ENCODE measurements at places on chromosomes 7 and 10.

GRCh38 chr7:126656165-126656564, 596.6 kb downstream of the GRM8 start:
- no peak for DNase-seq

DNA sequence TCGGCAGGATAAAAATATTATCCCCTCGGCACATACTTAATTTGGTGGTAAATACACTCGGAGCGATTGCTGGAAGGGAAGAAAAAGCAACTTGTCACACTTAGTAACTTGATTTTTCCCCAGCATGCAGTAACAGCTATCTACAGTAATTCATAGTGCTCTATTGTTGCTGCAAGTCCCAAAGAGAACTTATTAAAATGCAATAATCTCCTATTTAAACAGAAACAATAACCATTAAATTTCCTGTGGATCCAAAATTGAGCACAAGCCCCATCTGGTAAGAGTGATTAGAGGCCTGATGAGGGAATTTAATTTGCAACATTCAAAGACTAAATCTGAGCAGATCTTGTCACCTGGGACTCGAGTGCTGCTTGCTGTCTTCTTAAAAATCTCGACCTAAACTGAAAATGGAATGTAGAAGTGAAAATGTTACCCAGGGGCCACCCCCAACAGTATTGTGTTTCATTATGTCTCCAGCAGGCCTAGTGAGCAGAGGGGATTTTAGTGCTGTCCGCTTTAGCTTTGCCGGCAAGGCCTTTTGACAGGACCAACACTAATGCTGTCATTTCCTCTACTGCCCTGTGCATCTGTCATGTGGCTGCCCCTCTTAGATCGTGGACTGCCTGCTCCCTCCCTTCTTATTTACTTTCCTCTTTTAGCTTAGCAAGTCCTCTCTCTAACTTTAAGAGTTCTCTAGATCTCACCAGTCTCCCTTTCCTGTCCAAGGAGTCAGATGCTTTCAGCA, 639.7 kb downstream of the AUTS2 start:
- no peak for DNase-seq

- DNase-seq = no peak
These were observed 131.6 kb downstream of the ACTR3B start for GRCh38 chr7:152891160-152891621.

DNA sequence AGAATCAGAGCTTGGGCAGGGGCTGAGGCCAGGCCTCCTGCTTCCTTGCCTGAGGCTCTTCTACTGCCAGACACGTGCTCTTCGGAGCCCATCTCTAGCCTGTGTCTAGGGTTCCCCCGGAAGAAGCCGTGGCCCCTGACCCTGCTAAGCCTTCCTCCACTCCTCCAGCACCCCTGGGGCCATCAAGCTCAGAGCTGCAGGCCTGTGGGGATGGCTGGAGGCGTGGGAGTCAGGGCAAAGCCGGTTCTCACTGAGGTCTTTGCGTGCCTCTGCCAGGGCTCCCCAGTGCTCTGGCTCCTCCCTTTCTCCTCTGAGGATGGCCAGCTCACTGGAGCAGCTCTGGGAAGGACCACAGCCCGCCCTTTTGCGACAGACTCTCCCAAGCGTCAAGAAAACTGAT, 34.4 kb downstream of the GHRHR start:
- DNase-seq = no peak

GRCh38 chr10:130726996-130727725, 584.4 kb downstream of the TCERG1L start:
- no peak for DNase-seq

- no peak for DNase-seq
These were observed 911 bp upstream of the ZP3 start for GRCh38 chr7:76423666-76424412.

DNA sequence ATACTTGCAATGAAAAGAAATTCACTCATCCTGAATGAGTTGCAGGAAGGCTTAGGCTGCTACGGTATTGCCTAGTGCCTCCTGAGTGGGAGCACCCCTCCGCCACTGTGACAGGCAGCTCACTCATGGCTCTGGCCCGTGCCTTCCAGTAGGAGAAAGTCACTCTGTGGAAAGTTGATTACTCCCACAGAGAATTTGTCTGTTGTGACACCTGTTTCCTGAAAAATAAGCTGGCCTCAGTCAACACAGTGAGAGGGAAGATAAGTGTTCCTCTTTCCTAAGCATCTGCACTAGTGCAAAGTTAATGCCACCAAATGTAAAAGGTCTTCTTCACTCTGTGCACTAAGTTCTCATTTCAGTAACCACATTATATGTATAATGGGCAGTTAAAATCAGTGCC, 158.8 kb upstream of the INHBA start:
- no peak for DNase-seq

- DNase-seq = no peak
These were observed 371.9 kb downstream of the PHF14 start for GRCh38 chr7:11345621-11346020.

DNA sequence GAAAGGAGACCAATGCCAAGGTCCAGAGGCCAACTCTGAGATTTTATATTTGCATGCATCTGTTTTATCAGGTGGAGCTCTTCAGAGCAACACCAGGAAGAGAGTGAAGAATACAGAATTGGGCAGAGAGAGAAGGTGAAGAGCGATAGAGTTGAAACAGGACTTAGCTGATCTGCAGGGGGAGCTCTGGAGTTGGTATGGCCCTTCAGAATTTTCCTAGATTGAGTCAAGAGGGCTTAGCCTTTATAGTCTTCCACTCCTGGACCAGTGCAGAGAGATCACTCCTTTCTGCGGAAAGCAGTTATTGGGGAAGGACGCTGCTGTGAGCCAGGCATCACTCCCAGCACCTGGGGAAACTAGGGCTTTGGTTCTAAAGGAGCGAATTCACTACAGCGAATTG, 105.0 kb upstream of the DGKB start:
- no peak for DNase-seq

DNA sequence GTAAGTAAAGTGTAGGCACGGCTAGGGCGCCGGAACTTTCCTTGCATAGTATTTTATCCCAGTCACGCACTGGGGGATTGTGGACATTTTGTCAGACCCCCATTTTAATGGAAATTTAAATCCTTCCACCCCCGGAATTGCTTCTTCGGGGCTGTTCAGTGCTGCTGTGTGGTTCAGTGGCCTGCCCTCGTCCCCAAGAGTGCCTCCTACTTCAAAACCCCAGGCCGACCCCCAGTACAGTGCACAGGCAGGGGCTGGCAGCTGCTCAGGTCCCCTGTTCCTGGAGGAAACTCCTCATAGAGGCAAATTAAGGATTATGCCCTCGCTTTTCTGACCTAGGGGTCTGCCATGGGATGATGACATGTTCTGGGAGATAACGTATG, 94.5 kb downstream of the PTPRE start:
- no peak for DNase-seq

DNA sequence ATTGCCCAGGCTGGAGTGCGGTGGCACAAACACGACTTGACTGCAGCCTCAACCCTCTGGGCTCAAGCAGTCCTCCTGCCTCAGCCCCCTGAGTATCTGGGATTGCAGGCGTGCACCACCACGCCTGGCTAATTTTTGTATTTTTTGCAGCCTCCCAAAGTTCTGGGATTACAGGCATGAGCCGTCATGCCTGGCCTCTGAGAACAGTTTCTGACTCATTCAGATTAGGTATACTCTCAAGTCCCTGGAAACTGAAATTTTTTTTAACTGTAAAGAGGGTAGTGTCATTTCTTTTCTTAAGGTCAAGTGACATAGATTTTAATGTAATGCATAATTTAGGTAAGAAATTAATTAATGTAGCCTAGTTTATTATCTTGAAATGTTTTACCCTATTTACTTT, 104.7 kb downstream of the SEPTIN7 start:
- no peak for DNase-seq

GRCh38 chr10:44860811-44861736, 50.1 kb upstream of the TMEM72 start:
- DNase-seq = no peak

- no peak for DNase-seq
These were observed 150.4 kb downstream of the PRKG1 start for GRCh38 chr10:51224671-51225161.

- no peak for DNase-seq
These were observed 24.3 kb upstream of the VDAC2 start for GRCh38 chr10:75186310-75186709.

- DNase-seq = no peak
These were observed 381.0 kb upstream of the TPK1 start for GRCh38 chr7:145216866-145217265.

GRCh38 chr7:2444476-2444875, 31.7 kb downstream of the GRIFIN start:
- DNase-seq = no peak

DNA sequence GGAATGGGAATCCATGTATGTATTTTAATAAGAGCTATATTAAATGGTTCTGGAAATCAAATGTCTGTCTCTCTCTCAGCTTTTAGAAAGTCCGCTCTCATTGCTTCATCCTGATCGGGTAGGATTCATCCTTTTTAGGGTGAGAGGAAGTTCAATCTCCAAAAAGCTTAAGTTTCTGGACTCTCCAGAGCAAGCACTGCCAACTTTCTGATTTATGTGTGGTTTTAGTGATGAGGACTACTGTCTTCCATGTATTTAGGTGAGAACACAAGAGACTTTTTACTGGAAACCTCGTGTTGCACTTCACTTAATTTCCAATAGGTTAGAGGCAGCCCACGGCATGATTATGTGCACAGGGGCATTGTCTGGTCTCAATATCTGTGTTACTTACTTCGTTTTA, 267.9 kb downstream of the SUGCT start:
- DNase-seq = no peak

DNA sequence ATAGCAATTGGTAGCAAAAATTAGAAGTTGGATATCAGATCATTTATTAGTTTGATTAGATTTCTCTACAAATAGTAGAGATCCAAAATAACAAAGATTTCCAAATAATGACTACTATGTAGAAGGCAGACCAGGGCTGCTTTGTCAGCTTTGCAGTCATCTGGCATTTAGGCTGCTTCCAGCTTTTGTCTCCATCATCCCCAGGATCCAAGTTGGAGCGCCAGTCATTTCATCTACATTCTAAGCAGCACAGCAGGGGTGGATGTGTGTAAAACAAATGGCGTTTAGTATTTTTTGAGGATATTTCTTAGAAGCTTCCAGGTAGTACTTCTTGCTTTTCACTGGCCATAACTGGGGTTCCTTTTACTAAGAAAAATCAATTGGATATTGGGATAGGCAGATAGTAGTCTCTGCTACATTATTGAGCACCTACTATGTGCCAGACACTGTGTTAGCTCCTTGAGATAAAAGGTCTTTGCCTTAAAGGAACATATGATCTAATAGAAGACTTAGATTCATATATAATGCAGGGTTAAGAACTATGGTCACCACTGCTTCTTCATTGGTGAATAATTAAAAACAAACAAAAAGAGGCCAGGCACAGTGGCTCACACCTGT, 41.5 kb downstream of the TPST1 start:
- no peak for DNase-seq

GRCh38 chr10:74738052-74738451, 88.3 kb upstream of the KAT6B start:
- DNase-seq = no peak

DNA sequence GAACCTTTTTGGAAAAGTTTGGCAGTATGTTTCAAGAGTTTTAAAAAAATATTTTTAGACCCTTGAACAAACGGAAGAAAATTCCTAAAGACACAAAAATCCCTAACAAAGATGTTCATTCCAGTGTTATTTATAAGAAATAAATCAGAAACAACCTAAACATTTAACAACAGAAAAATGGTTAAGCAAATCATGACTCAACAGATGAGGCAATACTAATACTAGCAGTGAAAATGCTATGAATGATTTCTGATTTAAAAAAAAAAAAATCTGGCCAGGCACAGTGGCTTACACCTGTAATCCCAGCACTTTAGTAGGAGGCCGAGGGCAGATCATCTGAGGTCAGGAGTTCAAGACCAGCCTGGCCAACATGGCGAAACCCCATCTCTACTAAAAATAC, 61.0 kb downstream of the ARHGAP12 start:
- DNase-seq = no peak

- no peak for DNase-seq
These were observed 64.0 kb upstream of the TMEM72 start for GRCh38 chr10:44847110-44847509.

DNA sequence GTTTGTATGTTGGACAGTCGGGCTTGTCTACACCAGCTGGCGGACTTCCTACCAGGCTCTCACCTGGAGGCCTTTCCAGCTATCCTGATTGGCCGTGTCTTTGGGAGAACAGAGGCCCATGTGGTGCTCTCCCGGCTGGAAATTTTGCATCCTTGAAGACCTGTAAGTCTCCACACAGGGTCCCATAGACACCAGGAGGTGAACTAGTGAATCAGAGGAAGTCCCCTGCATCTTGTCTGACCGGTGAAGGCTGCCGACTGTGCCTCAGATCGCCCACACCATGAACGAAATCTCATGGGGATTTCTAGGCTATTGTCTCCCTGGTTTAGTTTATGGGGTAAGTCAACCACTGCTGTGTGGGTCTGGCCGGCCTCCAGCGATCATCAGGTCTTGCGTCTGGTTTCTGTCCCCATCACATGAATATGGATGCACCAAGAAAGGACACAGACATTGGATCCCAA, 108.4 kb upstream of the LYZL2 start:
- no peak for DNase-seq

- no peak for DNase-seq
These were observed 256.9 kb downstream of the WDR11 start for GRCh38 chr10:121108051-121108450.

- no peak for DNase-seq
These were observed 30.8 kb downstream of the C10orf143 start for GRCh38 chr10:130079614-130080460.

DNA sequence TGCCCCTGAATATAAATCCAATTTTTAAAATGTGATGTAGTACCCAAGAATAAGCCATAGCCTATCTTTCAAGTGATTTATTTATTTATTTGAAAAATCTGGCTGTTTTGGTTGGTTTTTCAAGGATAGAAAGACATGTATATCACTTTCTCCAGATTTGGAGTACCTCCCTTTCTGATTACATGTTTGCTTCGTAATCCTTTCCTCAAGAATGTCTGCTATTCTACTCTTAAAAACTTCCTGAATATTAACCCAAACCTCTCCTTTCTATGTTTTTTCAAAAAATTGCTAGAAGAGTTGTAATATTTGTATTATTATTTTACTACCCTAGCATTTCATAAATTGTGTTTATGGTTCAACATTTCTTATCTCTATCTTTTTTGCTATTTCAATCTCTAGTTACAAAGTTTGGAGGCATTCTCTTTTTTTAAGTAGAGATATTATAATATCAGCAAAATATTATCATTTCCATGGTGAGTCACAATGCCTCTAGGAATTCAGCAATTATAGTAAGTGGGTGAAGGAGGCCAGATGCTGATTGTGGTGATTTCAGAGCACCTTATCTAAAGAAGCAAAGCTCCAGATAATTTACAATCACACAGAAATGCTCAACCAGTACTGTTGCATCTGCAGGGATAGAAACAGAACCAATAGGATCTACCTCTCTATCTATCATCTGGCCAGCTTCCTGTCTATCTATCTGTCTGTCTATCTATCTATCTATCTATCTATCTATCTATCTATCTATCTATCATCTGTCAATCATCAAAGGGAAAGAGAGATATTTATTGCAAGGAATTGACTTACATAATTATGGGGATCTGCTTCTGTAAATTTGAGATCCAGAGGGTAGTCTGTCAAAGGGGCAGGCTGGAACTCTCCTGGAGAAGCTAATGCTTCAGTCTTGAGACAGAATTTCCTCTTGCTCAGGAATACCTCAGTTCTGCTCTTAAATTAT, 412.5 kb upstream of the SEMA3C start:
- no peak for DNase-seq

- no peak for DNase-seq
These were observed 26.5 kb upstream of the KCTD7 start for GRCh38 chr7:66602159-66602558.

Data from esophagus squamous epithelium (tissue), 5 donors.